Stimulated activated CD4-positive, alpha-beta T cell treated with anti-CD3 and anti-CD28 coated beads, TNF-alpha, amount 100 ng/mL, for 4 hours (primary cell): ENCODE measurements at places on chromosomes 16 and 17.
A peak's percentile ranks its signal among the peaks of the same experiment; 100 is the strongest.

DNA sequence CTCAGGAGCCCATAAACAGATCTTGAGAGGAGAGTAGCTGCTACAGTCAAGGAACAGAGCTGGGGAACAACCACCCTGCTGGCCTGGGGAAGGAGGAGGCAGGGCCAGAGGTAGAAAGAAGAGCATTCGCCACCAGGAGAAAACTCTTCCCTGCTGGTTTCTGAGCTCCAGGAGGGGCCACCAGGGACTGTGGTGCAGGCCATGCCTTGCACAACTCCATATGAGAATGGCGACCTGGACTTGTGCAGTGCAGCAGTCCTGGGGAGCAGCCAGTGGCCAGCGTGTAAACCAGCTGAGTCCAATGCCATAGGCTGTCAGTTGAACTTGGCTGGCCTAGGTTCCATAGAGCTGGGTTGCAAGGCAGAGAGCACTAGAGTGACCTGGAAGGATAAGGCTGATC, 11.6 kb downstream of the SLC13A2 start:
- no peak for DNase-seq

GRCh38 chr17:5110816-5111215, 862 bp downstream of the ZNF232 start:
- no peak for DNase-seq

GRCh38 chr16:86255966-86256365, 254.4 kb upstream of the FOXF1 start:
- DNase-seq: no peak

DNA sequence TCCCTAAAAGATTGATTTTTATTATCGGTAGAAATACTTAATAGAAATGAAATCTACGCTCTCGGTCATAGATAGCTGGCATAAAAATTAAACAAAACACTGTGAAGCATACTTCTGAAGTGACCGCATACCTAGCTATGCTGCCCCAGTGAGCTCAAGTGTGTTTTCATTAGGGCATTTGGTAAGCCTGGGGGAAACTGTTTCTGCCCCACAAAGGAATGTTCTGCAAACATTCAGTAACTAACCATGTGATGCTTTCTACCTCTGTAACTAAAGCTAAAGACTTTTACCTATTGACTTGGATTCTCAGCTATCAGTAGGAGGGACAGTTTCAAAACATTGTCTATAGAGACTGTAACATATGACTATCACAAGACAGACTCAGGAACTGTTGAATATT, 93.5 kb upstream of the HSBP1 start:
- no peak for DNase-seq

GRCh38 chr16:9867176-9867575, 315.1 kb downstream of the GRIN2A start:
- DNase-seq: no peak

DNA sequence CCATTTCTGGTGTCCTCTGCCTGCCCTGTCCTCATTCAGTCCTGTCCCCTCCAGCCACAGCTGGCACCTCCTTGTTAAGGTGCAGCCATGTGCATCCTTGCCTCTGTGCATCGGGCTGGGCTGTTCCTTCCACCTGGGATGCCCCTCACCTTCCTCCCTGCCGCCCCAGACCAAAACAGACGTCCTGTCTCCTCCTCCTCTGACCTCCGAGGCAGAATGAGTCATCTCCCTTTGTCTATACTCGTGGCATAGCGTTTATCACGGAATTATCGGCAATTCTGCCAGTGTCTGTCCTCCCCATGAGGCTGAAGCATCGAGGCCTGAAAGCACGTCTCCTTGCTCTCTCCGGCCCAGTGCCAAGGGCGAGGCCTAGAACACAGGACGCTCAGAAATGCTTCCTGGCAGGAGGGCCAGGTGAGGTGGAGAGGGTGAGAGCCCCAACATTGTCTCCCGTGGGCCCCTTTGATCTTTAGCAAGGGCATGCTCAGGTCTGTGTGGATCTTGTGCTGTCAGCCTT, 4.6 kb downstream of the RAI1 start:
- DNase-seq: no peak

- DNase-seq: no peak
Measured at GRCh38 chr17:50631908-50632571, 2.6 kb upstream of the ABCC3 start.

DNA sequence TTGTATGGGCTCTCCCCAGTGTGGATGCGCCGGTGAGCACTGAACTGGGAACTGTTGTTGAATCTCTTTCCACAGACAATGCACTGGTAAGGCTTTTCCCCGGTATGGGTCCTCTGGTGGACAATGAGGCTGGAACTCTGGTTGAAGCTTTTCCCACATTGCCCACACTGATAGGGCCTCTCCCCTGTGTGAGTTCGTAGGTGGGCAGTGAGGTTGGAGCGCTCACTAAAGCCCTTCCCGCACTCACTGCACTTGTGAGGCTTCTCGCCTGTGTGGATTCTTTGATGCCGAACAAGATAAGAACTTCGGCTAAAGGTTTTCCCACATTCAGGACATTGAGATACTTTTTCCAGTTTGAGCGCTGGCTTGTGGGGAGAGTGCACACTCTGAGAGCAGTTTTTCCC, 17.8 kb downstream of the ZSCAN32 start:
- no peak for DNase-seq

DNA sequence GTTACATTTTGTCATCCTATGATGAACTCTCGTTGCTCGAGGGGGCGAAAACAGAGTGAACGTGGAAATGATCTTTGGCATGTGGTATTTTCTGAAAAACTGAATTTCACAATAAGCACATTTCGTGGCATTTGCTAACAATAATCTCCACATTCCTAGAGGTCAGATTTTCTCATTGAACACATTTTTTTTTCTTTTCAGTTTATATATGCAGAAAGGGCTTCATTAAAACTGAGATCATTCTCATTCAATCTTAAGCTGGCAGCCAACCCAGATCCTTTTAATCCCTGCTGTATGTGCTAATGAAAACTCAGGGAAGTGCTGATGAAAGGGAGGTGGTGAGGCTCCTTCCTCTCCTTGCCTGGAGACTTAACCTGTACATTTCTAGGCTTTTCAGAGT, 52.6 kb downstream of the PRKCA start:
- no peak for DNase-seq

DNA sequence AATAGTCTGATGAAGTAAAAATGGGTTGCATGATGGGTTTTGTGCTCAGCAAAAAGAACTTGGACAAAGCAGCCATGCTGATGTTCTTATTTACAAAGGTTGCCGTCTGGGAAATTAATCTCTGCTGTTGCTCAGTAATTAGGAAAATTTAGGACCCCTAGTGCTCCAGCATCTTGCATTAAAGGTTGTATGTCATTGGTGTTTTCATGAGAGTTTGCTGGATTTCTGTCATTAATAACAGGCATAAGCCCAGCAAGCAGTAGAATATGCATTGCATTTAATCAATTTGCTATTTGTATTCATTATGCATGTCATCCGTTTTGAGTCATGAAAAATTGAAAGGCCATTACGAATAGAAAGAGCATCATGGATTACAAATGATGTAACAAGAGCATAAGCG, 45.3 kb upstream of the C16orf78 start:
- DNase-seq: no peak

DNA sequence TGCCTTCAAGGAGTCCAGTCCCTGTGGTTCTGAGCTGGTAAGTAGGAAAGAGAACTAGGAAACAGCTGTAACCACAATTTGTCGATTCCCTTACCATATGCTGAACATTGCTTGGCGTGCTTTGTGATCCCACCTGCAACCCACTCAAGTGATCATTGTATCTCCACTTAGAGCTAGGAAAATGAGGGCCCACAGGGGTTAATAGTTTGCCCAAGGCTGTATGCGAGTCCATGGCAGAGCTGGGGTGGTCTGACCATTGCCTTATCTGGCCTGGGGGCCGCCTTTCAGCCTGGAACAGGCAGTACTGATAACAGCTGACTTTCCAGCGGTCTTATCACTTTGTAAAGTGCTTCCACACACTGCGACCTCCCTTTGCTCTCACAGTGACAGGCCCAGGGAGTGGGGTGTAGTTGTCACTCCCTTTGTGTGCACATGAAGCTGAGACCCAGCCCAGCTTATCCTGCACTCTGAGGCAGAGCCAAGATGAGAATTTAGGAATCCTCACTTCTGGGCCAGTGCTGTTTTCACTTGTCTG, 9.8 kb downstream of the MYL4 start:
- DNase-seq: no peak

DNA sequence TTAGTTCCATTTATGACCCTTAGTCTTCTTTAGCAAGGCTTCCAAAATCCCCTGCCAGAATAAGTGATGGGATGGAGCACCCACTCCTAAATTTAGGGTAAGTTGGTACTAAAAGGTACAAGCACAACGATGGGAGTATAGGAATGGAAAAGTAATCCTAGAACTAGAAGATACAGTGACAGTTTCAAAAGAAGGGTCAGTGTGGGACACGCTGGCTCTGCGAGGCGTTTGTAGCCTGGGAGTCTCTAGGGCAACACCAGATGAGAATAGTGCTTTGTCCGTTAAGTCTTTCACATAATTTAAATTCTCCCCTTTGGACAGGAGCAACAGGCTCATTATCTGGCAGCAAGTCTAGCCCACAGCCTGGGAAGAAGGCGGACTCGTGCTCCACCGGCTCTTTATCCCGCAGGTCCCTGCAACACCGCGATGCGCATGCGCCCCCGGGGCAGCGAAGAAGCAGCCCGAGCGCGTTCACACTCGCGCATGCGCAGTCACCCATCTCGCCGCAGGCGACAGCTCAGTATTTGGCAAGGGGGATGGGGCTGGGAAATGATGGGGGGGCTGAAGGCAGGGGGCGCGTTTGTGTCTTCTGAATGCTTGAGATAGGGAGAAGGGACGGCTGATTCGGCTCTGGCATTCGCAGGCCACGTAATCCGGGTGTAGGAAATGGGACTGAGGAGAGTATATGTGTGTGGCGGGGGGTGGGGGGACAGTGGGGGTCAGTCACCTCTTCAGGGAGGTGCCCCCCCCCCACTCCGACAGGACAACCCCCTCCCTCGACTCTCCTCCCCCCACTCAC, 564 bp downstream of the SPOP start:
- peak; percentile 96 for DNase-seq

DNA sequence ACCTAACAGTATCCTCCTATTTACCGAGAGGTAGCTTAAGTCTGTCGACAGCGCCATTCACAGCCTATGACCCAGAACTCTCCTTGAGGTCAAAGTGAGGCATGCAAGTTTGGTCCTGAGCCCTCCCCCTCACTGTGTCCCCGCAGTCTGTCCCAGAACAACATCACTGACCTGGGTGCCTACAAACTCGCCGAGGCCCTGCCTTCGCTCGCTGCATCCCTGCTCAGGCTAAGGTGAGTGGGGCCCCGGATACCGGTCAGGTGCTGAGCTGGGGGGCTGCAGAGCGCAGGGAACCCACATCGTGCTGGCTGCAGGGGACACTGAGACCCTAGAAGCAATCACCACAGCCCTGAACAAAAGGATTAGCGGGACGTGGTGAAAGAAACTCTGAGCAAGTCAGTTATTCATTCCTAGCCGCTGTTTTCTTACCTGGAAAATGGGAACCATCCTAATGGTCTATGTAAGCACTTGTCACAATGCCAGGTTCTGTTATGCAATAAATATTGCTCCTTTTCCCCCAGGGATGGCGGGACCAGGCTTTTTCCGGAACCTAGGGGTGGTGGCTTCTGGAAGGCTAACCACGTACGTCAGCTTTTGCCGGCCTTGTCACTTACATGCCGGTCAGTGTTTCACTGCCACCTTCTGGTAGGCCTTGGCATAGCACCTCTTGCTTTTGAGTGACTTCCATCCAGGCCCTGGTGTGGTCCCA, 23.8 kb downstream of the DEXI start:
- DNase-seq: peak; percentile 62

DNA sequence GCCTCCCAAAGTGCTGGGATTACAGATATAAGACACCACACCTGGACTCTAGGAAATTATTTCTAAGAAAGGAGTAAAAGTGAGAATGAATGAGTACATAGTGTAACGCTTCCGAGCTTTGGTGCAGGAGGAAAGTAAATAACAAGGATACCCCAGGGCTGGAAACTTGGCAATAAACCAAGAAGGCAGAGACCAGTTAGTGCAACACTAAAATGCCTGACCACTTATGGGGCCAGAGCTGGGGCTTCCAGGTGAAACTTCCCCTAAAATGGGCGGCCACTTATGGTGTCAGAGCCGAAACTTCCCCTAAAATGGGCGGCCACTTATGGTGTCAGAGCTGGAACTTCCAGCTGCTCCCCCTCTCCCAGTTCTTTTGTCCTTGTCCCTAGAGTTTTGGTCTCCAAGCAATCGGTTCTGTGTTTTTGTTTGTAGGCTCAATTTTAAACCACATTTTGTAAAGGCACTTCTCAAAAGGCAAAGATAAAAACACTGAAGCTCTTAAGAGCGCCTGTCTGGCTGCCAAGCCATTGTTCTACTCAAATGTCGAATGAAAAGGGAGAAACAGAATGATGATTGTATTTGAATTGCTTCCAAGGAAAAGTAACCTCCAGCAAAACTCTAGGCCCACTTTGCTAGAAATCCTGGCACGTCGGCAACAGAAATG, 63.9 kb downstream of the NXN start:
- no peak for DNase-seq

- no peak for DNase-seq
Measured at GRCh38 chr17:80455784-80456183, 20.6 kb downstream of the NPTX1 start.

- DNase-seq: no peak
Measured at GRCh38 chr16:46709469-46710005, 20.1 kb downstream of the ORC6 start.

GRCh38 chr17:40659911-40660310, 5.1 kb downstream of the KRT222 start:
- DNase-seq: no peak

GRCh38 chr17:11608396-11608795, 10.1 kb downstream of the DNAH9 start:
- DNase-seq: no peak
